ENCODE measurements at places on chromosomes 11 and 22.
A peak's percentile ranks its signal among the peaks of the same experiment; 100 is the strongest.

DNA sequence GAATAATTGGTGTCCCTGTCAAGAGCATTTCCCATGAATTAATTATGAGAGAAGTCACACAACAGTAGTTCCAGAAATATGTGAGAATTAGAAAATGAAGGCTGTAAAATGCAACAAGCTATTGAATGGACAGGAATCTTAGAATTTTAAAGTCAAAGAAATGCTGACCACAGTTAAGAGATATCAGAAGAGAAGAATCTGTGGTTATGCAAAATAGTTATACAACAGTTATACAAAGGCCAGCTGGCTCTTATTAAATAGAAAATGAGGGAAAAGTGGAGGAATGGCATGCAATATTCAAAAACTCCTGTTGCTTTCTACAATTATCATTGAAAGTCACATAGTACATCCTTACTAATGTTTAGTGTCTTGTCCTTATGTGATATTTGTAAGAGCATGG lies 27.4 kb downstream of the CASP12 start:
- DNase-seq: no peak

- peak; percentile 65 for DNase-seq
These were observed 7.2 kb downstream of the ARSA start for GRCh38 chr22:50620593-50621355.

DNA sequence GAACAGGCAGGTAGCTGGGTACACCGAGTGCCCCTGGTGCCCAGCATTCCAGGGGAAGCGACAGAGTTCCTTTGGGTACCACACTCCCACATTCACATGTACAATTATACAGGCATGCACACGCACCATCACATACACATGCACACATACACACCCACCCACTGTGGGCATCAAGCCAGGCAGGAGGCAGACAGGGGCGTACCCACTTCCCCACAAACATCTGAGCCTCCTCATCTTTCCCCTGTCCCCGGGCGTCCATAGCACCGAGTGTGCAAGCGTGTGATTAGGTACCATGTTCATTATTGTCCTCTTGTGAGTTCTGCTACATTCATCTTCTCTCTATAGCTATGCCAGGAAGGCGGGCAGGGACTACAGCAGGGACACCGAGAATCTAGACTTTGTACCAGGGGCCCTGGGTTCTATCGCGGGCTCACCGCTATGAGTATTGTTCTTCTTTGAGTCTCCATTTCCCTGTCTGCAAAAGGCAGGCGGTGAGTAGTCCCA lies 2.1 kb upstream of the CARD10 start:
- DNase-seq: no peak

- no peak for DNase-seq
These were observed 757 bp downstream of the RNASEH2C start for GRCh38 chr11:65719871-65720210.

DNA sequence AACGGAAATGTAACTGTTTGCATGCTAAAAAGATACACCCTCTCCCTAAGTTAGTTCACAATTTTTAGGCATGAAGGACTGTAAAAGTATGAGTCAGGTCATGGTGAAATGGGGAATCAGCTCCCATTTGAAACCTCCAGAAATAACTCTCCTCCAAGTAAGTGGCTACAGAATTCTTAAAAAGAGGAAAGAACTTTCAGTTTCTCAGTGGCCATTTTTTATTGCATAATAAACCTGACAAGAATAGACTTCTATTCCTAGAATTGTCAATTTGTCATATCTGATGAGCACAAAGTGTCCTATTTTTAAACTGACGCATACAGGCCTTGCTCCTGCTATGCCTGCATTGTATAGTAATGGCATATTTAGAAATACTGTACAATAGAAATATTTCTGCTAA lies 612.2 kb downstream of the CNTN5 start:
- no peak for DNase-seq

GRCh38 chr11:12198251-12199222 lies 88.1 kb downstream of the MICAL2 start:
- no peak for DNase-seq

- no peak for DNase-seq
These were observed 50.9 kb downstream of the APIP start for GRCh38 chr11:34865261-34865660.

DNA sequence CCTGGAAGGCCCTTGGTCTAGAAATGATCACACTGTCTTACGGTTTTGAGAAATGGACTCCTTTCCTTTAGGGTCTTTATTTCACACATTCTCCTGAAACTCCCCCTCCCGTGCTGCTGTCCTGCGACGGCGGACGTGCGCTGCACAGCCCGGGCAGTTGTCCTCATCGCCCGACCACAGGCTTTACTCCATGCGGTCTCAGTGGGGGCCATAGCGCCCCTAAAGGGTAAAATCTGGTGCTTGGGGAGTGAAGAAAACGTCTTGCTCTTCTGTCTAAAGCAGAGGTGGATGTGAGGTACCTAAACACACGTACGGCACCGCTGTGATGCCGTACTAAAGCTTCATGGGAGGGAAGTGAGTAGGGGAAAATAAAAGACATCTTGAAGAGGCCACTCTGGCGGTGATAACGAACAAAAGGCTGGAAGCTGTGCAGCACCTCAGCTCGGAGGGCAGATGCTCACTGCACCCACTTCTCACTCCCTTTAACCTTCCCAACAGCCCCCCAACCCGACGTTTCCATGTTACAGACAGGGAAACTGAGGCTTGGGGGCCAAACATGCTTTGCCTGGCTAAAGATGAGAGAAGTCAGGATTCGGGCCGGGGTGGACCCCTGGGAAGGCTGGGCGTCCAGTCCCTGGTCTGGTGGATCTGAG lies 22.6 kb downstream of the MPPED1 start:
- DNase-seq: no peak

DNA sequence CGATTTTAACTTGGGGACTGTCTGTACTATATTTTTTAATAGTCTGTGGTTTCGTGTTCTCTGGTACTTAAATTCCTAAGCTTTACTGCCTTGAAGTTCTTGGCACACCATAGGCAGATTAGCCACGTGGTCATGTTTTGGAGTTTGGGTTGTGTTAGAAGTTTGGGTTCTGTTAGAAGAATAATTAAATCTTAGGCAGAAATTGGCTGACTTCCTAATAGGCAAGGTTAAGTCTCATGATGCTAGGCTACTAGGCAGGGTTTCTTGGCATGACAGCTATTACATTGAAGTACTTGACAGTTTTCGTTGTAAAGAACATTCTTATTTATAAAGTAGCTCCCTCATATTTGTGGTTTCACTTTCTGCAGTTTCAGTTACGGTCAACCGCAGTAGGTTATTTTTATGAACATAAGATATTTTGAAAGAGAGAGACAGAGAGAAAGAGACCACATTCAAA lies 30.0 kb upstream of the MMP7 start:
- peak; percentile 33 for DNase-seq

DNA sequence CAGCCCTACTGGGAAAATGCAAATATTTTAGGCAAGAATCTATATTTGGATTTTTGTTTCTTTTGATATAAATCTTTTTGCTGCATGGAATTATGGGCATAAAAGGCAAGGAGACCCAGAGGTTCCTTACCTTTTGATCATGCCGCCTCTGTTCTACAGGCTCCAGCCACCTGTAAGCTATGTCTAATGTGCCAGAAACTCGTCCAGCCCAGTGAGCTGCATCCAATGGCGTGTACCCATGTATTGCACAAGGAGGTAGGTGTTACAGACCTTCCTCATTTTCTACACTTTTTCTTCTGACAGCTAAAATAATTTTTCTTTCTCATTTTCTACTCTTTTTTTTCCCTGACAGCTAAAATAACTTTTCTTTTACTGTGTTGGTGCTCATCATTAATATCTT lies 8.2 kb upstream of the BACE1-AS start:
- DNase-seq: no peak

DNA sequence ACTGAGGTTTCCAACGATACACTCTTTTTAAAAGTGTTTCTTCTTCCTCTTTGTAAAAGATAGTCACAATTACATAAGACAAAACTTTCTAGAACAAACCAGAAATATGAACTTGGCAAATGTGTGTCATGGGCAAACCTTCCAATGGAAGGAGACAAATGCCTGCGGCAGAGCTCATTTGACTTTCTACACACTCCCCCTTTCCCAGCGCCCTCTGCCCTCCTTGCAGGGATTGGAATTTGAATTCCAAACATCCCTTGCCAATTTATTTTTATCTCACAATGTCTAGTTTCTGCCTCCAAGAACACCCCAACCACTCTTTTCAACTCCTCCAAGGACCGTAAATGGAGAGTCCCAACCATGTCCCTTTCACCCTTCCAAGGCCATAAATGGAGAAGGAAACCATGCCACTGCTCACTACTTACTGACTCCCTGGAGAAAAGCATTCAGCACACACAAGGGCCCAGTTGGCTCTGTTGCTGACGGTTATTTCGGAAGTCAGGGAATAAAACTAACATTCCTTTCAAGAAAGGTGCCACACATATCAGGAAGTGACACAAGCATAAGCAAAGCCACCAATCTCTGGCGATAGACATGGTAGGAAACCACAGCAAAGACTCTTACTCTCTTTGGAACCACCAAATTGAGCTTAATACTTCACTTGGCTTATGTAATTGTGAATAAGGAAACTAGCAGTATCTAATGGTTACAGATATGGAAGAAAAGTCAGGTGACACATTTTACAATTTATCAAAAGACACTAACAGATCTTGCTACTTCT lies 15.0 kb upstream of the ESAM start:
- no peak for DNase-seq

- peak; percentile 56 for DNase-seq
These were observed 42.2 kb downstream of the UBASH3B start for GRCh38 chr11:122697636-122698167.

- DNase-seq: no peak
These were observed 189.8 kb downstream of the SNX19 start for GRCh38 chr11:130726234-130727037.

DNA sequence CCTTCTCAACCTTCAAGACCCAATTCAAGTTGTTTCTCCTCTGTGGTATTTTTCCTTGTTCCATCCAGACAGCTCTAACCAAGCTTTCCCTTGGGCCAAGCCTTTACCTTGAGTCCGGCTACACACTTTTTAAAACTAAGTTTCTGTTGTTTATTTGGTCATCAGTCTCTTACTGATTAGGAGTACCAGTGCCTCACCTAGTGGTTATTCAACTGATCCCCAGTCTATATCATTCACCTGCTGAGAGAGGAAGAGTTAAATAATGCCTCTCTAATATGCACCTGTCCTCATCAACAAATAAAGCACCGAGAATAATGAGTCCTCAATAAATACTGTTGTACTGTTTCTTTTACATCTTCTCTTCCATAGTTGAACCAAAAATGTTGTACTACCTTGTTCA lies 160.8 kb downstream of the MSANTD4 start:
- no peak for DNase-seq

GRCh38 chr22:38131399-38131798 lies 20.9 kb upstream of the BAIAP2L2 start:
- DNase-seq: no peak

DNA sequence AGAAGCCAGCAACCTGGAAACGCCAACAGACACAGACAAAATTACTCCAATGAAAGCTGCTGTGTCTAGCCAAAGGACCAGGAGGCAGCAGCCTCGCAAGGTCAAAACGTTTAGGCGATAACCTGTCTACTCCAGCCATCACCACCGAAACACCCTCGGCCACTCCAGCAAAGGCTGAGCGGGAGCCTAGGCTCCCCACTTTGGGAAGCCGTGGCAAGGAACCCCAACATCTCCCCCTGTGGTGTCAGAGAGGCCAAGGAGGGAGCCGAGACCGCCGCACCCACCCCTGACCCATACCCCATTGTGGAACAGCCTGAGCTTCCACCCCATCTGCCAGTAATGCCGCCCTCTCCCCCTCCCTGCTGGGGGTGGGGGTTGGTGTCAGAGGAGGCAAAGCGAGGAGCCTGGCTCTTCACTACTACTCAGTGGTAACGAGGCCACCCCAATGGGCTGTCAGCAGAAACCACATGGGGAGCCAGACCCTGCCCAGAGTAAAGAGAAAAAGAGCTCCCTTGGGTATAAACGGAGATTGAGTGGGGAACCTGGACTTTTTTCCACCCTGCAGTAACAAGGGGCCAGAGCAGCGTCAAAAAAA lies 33.9 kb upstream of the SEPTIN5 start:
- no peak for DNase-seq

GRCh38 chr11:65420979-65421793 lies 1.4 kb upstream of the NEAT1 start:
- peak; percentile 92 for DNase-seq

DNA sequence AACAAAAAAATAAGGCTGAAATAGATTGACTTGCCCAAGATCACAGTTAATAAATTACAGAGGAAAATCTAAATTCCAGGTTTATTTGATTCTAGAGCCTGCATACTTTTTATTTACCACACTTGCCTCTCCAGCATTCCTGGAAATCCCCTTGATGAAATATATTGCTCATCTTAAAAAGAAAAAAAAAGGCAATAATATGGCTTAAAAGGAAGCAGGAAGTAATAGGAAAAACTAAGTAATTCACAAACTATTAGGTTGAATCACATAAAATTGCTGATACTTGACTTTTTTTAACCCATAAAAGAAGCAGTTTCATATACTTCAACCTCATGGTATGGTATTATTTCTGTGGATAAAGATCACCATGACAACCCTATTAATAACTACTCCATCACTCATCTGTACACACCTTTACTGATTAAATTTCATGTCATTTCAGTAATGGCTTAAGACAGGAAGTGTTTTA lies 52.9 kb downstream of the COPB1 start:
- no peak for DNase-seq

DNA sequence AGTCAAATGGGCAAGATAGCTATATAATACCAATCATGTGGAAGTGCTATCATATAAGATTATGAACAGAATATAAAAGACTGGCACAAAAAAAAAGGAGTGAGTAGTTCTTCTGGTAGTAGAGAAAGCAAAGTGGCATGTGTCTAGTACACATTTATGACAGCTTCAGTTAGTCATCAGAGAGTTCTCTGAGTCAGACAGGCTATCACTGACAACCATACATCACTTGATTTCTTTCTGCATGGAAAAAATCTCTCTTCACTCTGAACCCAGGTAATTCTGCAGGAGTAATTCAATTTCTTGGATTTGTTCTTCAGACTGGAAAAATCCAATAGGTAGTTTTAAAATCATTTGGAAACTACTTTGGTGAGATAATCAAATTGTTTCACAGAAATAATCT lies 286.8 kb upstream of the ANO3 start:
- DNase-seq: no peak

DNA sequence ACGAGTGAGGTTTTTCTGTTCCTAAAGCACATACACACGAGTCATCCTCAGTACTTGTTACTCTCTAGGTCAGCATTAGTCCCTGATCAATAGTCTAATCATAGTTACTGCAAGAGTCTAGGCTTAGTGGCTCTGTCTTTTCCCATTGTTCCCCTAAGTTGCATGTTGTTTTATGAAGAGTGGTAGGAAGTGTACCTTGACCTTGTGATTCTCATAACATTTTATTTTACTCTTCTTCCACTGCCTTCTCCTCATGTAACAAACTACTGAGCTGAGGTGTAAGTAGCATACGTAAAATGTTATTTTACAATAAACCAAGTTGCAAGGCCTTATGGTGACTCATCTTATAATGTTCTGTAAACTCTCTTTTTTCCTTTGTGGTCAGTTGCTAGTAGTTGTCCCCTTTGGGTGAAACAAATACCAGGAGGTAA lies 15.0 kb downstream of the METTL15 start:
- DNase-seq: no peak

- no peak for DNase-seq
These were observed 5.8 kb downstream of the SLC22A9 start for GRCh38 chr11:63375434-63375833.

- DNase-seq: no peak
These were observed 61.0 kb downstream of the TNRC6B start for GRCh38 chr22:40238425-40239344.
